ENCODE measurements at places on chromosomes 7 and 10. TPM values are rescaled to one million over a fixed set of nuclear protein-coding genes. Genes with fewer than 3 reads are reported as not detected.

- H3K4me1 ChIP-seq = 0 out of 2 replicates have a peak, but pooled peaks cover 3% of the 10 kb centered on the region
- DNase-seq = no peak
- H3K27me3 ChIP-seq = no peaks in the 10 kb centered on the region
- H3K36me3 ChIP-seq = no peaks in the 10 kb centered on the region
- H3K4me3 ChIP-seq = no peak overlapping the region
- H3K27ac ChIP-seq = no peak overlapping the region
Observed at GRCh38 chr7:44237696-44238095, 36.9 kb downstream of the YKT6 start.

DNA sequence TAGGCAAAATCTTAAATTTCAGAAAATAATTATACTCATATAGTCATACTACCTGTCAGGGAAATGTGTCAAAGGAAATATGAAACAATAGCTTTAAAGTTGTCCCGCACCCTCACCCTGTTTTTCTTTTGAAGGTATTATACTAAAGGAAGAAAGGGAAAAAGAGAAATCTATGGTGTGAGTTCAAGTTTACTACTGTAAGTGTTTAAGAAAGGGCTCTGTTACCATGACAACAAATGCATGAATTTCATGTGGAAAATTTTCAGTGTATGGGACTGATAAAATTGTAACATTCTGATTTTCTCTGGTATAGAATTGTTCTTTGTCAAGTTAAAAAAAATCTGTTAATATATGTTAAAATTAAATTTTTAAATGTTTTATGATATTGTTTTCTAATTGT lies 229.8 kb downstream of the ADK start:
- no peak for DNase-seq
- no peaks in the 10 kb centered on the region for H3K36me3 ChIP-seq
- H3K27me3 ChIP-seq = no peaks in the 10 kb centered on the region
- no peaks in the 10 kb centered on the region for H3K4me1 ChIP-seq

The KCNMA1 gene
- 91.9 TPM for total RNA-seq

DNA sequence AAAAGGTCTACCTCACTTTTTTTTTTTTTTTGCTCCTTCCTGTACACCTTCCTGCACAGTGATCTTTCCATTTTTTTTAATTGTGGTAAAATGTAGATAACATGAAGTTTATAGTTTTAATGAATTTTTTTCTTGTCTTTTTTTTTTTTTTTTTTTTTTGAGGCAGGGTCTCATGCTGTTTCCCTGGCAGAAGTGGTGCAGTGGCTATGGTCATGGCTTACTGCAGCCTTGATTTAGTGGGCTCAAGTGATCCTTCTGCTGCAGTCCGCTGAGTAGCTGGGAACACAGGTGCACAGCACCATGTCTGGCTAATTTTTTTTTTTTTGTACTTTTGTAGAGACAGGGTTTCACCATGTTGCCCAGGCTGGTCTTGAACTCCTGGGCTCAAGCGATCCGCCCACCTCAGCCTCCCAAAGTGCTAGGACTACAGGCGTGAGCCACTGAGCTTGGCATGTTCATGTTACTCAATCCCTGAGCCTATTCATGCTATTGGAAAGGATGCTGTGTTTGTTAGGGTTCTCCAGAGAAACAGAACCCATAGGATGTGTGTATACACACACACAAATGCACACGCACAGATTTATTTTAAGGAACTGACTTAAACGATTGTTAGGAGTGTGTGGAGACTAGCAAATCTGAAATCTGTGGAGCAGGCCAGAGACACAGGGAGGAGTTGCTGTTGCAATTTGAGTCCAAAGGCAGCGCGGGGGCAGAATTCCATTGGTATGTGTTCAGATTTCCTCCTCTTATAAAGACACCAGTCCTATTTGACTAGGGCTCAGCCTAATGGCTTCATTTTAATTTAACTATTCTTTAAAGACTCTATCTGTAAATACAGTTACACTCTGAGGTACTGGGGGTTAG lies 29.1 kb downstream of the GALNT11 start:
- H3K27me3 ChIP-seq = no peaks in the 10 kb centered on the region
- no peak overlapping the region for H3K4me3 ChIP-seq
- H3K4me1 ChIP-seq = peaks cover 6% of the 10 kb centered on the region
- no peak overlapping the region for H3K27ac ChIP-seq
- no peak for DNase-seq

DNA sequence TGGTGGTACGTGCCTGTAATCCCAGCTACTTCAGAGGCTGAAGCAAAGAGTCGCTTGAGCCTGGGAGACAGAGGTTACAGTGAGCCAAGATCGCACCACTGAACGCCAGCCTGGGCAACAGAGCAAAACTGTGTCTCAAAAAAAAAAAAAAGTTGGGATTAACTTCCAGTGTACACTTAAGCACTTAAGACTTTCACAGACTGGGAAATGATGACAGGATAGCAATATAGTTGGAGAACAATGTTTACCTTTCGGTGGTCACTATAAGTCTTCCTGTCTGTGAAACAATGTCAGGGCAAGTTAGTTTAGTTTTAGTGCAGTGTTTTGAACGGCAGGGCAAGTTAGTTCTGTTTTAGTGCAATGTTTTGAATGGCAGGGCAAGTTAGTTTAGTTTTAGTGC lies 130.2 kb downstream of the TPST1 start:
- no peak overlapping the region for H3K4me3 ChIP-seq
- H3K27me3 ChIP-seq = no peaks in the 10 kb centered on the region
- H3K36me3 ChIP-seq = no peaks in the 10 kb centered on the region
- no peak for DNase-seq
- H3K27ac ChIP-seq = no peak overlapping the region

DNA sequence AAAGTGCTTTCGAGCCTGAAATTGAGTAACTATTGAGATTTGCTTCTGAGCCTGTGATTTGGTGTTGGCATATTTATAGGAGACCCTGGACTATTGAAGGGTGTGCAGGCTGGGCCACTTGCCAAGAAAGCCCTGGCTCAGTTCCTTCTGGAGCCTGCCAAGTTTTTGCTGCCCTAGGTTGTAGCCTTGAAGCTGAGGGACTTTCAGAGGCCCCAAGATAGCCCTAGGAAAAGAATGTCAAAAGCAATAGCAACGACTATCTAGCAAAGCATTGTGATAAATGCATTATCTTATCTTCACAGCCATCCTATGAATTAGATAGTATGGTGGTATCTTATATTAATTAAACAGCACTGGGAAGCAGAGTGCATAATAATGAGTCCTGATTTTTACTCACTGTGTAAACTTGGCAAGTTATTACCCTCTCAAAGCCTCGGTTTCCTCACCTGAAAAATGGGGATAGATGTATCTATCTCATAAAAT lies 473.7 kb upstream of the PODXL start:
- H3K4me1 ChIP-seq = no peaks in the 10 kb centered on the region
- H3K27me3 ChIP-seq = no peaks in the 10 kb centered on the region

DNA sequence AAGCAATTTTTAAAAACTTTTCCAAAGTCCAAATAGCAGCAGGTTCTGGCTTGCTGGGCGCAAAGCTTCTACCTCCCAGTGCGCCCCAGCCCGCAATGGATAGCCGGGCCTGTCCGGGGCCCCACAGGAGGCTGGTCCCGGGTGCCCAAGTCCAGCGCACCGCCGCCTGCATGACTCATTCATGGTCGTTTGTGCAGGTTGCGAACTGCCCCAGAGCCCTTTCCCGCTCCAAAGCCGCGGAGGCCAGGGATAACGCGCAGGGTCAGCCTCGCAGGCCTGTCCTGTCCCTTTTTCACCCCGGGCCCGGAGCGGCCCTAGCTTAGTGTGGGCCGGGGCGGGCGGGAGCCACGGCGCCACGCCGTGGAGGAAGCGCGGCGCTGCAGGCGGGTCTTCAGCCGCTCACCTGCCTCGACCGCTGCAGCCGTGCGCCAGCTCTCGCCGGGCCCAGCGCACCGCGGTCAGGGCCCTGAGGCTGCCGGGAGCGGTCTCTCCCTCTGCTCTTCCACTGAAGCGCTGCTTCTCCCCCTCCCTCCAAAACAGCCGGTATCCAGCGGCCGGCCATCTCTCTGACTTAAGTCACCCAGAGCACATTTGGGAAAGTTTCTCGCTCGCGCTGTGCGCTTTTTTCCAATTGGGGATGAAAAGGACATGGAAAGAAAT lies 1.7 kb upstream of the EGR2 start:
- H3K27me3 ChIP-seq = peaks cover 43% of the 10 kb centered on the region
- H3K36me3 ChIP-seq = no peaks in the 10 kb centered on the region
- H3K27ac ChIP-seq = no peak overlapping the region
- peak overlapping the region; percentile 68 for H3K4me3 ChIP-seq
- peaks cover 11% of the 10 kb centered on the region for H3K4me1 ChIP-seq

- H3K4me3 ChIP-seq = no peak overlapping the region
- H3K27ac ChIP-seq = no peak overlapping the region
- peaks cover 8% of the 10 kb centered on the region for H3K4me1 ChIP-seq
- no peaks in the 10 kb centered on the region for H3K36me3 ChIP-seq
Observed at GRCh38 chr10:63491588-63492316, 26.0 kb upstream of the JMJD1C start.

DNA sequence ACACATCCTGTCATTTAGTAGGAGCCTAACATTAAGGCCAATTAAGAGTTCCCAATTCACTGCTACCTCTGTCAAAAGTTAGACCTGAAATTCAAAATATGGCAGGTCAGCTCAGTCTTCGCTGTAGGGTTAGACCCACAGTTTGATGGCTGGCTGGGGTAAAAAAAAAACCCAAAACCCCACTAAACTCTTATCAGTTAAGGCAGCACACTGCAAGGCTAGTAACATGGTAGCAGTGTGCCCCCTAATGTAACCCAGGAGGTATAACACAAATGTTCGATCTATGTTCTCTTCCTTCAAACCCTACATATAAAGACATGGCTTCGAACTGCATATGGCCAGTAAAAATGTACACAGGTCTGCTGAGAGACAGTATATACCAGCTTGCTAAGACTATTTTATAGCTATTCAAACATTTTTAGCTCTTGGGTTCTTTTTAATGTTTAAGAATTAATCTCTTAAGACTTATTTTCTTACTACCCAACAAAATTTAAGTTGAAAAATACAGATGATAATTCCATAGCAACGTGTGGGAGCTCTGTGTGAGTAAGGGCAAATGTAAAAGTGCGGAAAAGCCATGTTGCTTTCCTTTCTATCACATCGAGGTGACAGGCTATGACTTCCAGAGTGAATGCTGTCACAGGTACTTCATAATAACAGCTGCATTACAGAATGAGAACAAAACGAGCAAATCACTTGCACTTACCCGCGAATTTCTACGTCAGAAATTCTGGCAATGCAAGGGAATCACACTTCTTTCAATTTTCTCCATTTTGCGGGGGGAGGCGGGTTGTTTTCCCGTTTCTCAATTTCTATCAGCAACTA lies 168.4 kb upstream of the IMMP2L start:
- no peak overlapping the region for H3K27ac ChIP-seq
- no peaks in the 10 kb centered on the region for H3K27me3 ChIP-seq
- DNase-seq = no peak

DNA sequence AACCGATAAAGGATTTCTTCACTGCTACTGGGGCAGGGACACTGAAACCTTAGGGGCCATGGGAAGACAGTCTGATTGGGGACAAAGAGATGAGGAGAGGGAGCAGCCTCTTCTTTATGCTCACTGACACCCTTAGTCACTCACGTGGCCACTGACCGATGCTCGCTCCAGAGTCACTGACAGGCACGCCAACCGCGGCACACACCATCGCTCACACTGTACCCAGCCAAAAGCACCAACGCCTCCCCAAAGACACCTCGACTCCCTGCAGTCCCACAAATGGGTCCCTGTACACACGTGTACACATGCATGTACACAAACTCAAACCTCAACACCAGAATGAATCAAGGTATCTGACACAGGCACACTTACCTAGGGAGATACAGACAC lies 35.3 kb upstream of the SLF2 start:
- no peak overlapping the region for H3K4me3 ChIP-seq
- no peaks in the 10 kb centered on the region for H3K36me3 ChIP-seq
- DNase-seq = no peak
- no peaks in the 10 kb centered on the region for H3K27me3 ChIP-seq
- H3K4me1 ChIP-seq = no peaks in the 10 kb centered on the region

The FLNC gene
- 10.2 TPM for total RNA-seq

The TET1 gene
- total RNA-seq = 2.3 TPM

- H3K4me1 ChIP-seq = no peaks in the 10 kb centered on the region
- DNase-seq = no peak
- H3K27ac ChIP-seq = no peak overlapping the region
- no peaks in the 10 kb centered on the region for H3K27me3 ChIP-seq
- no peaks in the 10 kb centered on the region for H3K36me3 ChIP-seq
Observed at GRCh38 chr10:28685717-28686116, 8.4 kb downstream of the BAMBI start.

The RRP12 gene
- total RNA-seq = 94.9 TPM

DNA sequence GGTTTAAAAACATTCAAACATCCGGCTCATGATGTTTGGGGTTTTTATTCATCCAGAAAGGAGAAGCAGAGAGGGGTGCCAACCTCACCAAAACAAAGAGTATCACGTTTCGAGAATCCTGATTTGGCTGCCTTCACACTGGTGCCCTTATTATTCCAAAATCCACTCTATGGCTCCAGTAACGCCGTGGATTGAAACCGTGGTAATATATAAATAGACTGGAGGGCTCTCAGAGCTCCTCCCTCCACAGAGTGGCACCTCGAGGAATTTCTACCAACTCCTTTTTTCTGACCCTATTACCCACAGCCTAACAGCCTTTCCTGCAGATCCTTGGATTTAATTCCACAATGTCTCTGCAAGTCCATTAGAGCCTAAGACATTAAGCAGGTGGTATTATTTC lies 353.6 kb downstream of the CRPPA start:
- H3K4me3 ChIP-seq = no peak overlapping the region
- DNase-seq = no peak
- no peak overlapping the region for H3K27ac ChIP-seq
- no peaks in the 10 kb centered on the region for H3K4me1 ChIP-seq

The HERPUD2 gene
- 36.4 TPM for total RNA-seq

DNA sequence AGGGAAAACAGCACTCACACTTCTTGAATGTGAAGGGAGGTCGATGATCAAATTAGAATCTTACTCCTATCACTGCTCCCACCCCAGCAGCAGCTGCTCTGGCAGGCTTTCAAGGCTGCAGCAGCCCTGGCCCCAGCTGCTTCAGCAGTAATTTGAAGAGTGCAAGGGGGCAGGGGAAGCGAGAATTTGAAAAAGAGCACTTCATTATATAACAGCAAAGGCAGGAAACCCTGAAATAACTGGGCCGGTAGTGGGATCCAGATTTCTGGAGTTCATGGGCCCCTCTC lies 44.9 kb downstream of the MYPN start:
- no peak for DNase-seq
- H3K4me3 ChIP-seq = no peak overlapping the region
- H3K36me3 ChIP-seq = peaks cover 10% of the 10 kb centered on the region
- no peaks in the 10 kb centered on the region for H3K27me3 ChIP-seq
- H3K4me1 ChIP-seq = peaks cover 73% of the 10 kb centered on the region

DNA sequence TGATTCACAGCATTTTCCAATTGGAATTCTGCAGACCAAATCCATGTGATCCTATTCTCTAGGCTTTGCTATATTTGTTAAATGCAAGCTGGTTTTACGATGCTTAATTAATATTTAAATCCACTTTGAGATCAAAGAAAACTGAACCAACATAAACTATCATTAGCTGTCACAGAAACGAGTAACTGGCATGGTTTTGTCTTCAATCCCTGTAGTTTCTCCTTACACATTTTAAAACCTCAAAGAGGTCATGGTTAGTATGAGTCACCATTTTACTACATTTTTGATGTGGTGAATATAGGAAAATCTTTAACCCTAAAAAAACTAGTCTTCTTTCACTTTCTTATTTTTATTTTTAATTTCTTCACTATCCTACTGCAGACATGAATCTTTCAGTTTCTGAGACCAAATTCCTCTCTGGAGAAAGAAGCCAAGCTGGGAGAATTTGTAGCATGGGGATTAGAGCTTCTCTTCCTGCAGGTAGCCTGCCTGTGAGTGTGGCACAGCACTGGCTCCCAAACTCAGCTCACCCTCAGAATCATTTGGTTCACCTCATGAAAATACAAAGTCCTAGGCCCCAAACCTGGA lies 8.7 kb upstream of the LIPM start:
- H3K27me3 ChIP-seq = no peaks in the 10 kb centered on the region
- no peak overlapping the region for H3K27ac ChIP-seq
- H3K4me3 ChIP-seq = no peak overlapping the region
- H3K36me3 ChIP-seq = no peaks in the 10 kb centered on the region

All from Panc1 (cell line).